ENCODE measurements at places on chromosomes 1 and 21.

GRCh38 chr1:53698384-53698980, 40.5 kb downstream of the GLIS1 start:
- peak; percentile 72 for DNase-seq

DNA sequence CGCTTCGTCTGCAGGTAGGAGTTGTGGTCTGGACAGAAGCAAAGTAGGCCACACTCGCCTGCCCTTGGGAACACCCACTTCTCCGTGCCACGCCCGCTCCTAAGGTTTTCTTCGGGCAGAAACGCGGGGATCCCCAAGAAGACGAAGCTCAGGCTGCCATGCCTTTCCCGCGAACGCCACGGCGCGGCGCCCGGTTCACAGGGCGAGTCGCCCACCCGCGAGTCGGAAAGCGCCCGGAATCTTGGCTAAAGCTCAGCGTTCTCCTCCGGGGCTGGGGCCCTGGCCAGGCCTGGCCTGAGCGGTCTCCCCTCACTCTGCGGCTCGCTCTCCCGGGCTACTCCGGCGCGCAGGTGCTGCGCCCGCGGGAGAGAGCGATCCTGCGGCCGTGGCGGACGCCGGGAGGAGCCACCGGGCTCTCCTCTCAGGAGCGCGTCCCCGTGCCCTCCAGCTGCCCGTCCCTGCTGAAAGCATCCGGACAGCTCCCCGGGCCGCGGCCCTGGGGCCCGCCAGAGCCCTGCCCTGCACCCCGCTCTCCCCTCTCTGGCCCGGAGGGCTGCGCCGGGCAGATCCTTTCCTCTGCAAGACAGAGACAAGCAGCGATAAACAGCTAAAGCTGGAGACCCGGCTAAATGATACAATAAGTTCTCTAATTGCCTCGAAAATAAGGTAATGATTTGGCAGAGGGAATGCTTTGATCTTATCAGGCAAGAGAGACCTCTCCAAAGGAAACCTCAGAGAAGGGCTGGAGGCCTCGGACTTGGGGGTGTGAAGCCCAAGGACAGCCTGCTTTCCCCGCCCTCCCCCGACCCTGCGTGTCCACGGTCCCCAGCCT, 6.7 kb upstream of the WNT2B start:
- DNase-seq, result peak; percentile 76

GRCh38 chr1:175377394-175377793, 184.8 kb upstream of the KIAA0040 start:
- DNase-seq, result no peak

DNA sequence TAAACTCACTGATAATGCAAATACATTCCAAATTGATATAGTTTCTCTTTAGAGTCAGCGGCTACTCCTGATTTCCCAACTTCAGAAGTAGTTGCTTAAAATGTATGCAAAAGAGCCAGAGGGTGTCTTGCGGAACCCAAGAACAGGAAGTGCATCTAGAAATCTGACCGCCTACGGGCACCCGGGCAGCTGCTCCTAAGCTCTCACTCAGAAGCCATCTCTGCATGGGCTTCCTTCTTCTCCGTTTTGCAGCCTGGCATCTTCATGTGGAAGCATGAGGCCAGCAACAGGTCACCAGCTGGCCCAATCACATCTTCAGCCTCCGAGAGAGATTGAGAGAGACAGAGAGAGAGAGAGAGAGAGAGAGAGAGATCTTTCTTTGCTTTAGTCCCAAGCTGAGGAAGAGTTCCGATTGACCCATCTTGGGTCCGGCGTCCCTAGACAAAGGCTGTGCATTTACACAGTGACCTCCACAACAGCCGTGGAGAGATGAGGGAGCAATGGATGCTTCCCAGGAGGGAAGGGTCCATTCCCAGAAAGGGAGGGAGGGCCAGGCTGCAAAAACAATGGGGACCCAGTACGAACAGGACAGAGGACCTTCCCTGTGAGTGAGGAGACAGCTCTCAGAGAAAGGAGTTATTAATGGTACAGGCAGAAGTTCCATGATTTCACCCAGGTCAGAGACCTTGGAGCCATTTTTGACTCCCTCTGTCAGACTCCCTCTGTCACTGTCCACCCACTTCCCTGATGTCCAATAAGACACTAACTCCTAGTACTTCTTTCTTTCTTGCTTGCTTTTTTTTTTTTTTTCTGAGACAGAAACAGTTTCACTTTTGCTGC, 28.2 kb upstream of the SLC30A1 start:
- no peak for DNase-seq

GRCh38 chr1:51648180-51649109, 31.6 kb downstream of the OSBPL9 start:
- DNase-seq, result peak; percentile 95

DNA sequence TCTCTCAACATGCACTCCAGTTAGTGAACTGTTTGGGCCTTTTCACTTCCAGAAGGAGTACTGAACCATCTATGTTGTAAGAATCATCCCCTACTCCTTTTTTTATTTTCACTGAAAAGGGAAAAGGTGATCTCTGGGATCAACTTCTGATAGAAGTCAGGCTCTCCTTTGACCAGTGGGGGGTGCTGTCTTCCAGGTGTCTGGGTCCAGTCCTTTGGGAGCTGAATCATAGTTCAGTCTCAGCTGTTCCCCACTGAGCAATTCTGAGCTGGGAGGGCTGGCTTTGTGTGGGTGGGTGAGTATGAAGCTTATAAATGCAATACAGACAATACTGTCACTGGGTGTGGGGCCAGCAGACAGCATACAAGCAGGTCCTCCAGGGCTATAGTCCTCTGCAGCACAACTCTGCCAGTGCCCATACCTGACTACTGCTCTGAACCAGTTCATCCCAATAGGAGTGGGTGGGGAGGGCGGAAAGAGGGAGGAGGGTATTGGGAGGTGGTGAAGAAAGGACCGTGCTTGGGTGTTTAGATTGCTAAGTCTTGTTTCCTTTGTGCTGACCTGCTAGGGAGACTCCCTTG, 12.5 kb upstream of the SARS1 start:
- peak; percentile 82 for DNase-seq

DNA sequence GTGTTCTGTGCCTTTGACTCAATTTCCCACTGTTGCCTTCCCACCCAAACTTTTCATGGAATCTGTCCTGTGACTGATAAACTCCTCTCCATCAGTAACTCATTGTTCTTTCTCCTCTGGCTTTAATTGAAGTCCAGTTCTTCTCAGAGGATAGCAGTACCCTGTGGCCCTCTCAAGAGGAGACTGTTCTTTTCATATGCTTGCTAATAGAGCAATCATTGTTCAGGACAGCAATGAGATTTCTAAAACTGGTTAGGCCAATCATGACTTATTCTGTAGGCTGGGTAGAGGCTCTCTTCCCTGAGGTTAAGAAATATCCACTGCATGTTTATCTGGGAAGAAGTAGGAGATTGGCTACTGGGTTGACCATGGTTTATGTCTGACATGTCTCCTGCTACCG, 98.8 kb downstream of the CHD1L start:
- no peak for DNase-seq

DNA sequence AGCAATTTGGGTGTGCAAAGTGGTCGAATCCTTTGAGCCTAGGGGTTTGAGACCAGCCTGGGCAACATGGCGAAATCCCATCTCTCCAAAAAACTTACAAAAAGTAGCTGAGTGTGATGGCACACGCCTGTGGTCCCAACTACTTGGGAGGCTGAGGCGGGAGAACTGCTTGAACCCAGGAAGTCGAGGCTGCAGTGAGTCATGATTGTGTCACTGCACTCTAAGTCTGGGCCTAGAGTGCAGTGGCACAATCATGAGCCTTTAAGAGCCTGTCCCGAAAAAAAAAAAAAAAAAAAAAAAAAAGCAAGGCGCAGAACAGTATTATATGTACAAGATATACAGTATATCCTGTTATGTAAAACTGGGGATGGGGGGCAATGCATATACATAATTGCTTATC, 25.1 kb upstream of the HTR1D start:
- no peak for DNase-seq

DNA sequence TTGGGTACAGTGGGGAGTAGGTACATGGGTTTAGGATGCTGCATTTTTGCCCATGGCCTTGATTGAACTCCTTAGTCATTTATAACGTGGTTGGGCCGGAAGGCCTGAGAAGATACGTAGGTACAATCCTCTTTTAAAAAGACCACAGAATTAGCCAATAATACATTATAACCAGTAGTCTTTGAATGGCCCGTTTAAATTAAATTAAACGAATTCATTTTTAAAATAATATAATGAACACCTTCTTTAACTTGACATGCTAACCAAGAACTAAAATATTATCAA, 20.1 kb upstream of the ADAR start:
- no peak for DNase-seq

GRCh38 chr1:89873770-89874169, 52.9 kb downstream of the LRRC8D start:
- no peak for DNase-seq

DNA sequence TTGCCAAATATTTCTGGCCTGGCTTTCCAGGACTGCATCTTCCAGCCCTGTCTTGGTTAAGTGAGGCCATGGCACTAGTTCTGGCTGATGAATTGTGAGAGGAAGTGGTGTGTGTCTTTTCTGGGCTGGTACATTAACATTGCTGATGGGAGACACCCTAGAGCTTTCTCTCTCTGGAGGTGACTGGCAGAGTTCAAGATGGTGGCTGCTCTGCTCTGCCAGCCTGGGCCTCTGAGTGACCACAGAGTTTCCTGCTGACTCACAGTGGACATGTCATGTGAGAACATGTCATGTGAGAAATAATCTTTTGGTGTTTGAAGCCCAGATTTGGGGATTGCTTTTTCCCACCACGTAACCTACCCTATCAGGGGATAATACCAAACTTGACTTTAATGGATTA, 218.0 kb upstream of the KIAA0040 start:
- DNase-seq, result no peak

DNA sequence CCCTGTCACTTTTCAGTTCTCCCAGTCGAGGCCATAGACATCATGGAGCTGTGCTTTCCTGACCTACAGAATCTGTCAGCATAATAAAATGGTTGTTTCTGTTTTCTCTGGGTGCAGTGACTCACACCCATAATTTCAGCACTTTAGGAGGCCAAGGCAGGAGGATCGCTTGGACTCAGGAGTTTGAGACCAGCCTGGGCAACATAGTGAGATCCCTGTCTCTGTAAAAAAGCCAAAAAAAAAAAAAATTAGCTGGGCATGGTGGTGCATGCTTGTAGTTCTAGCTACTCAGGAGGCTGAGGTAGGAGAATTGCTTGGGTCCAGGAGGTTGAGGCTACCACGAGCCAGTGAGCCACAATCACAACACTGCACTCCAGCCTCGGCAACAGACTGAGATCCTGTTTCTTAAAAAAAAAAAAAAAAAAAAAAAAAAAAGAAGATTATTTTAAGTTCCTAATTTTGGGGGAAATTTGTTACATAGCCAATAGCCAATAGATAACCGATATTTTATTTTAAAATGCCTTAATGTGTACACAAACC, 196.2 kb downstream of the ADSS2 start:
- DNase-seq, result no peak

DNA sequence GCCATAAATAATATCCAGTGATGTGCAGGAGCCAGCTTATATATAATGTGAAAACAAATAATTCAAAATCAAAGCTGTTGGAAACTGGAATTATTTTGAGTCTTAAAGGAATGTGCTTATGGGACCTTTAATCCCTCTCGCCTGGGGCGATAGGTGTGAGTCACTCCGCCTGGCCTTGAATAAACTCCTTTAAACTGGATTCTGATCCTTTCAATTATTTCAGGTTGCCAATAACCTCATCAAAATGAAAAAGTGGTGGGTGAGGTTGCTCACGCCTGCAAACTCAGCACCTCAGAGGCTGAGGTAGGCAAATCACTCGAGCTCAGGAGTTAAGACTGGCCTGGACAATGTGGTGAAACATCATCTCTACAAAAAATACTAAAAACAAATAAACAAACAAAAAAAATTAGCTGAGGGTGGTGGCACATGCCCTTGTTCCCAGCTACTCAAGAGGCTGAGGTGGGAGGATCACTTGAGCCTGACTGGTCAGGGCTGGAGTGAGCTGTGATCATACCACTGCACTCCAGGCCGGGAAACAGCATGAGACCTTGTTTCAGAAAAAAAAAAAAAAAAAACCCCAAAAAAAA, 11.4 kb upstream of the SLC2A5 start:
- DNase-seq, result peak; percentile 47

DNA sequence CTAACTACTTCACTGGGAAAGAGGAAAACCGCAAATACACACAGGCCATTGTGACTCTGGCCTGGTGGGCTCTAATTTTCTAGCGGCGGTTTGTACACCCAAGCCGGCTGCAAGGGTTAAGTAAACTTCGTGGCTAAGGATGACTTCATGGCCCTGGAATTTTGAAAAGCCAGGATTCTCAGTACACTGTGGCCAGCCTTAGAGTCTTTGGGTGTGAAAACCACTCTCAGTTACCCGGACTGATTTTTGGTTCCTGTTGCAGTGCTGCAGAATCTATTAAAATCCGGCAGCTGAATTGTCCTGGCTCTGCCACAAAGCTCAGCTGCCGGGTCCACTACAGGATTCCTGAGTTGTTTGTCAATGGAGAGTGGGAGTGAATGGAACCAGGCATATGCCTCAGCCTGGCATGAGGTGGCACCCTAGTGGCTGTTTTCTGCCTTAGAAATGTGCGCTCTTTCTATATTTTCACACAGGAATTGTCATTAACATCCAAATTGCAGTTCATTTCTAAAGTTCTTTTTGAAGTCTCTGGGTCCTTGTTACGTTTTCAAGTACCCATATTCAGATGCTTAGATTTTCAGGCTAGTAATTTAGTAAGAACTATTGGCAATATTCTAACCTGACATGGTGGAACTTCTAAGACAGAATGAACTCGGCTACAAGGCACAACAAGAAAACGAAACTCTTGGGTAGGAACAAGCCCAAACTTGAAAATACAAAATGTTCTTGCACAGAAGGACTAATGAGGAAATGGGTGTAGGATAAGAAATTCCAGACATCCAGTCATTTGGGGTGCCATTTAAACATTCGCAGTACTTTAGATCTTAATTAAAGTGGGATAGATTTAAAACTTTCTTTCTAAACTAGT, 255.9 kb downstream of the NFIA start:
- DNase-seq, result peak; percentile 96

DNA sequence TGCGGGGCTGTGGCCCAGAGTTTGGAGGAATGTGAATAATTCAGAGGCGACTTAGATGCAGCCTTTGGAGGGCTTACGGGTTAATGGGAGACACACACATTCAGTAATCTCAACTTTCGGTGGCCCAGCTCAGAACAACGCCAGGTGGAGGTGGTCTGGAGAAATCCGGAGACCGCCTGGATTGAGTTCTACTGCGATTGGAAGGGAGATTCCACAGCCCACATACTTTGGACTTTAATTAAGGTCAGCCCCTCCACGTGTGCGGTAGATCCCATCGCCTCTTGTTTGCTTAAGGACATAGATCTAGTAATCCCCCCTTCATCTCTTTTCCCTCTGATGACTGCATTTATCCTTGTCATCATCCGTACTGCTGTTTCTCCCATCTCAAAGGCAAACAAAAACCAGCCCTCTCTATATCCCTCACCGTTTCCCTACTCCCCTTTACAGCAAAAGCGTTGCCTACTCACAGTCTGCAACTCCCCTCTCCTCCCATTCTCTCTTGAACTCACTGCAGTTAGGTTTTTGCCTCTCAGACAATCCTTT, 720 bp upstream of the BSDC1 start:
- DNase-seq, result no peak
